Stomach (tissue), 19 donors: ENCODE measurements at places on chromosomes 7 and 10. TPM values are rescaled to one million over a fixed set of nuclear protein-coding genes. Genes with fewer than 3 reads are reported as not detected.

- no peaks in the 10 kb centered on the region for H3K36me3 ChIP-seq
- no peaks in the 10 kb centered on the region for H3K27me3 ChIP-seq
- DNase-seq, result peak; percentile 75
- H3K4me3 ChIP-seq, result no peak overlapping the region
- no peak overlapping the region for H3K27ac ChIP-seq
Measured at GRCh38 chr10:30775779-30776591, 146.4 kb upstream of the LYZL2 start.

Gene CNPY1
- polyA plus RNA-seq, result not detected

- H3K27me3 ChIP-seq, result peaks cover 38% of the 10 kb centered on the region
- H3K27ac ChIP-seq, result peak overlapping the region; percentile 62
- no peak overlapping the region for H3K4me3 ChIP-seq
Measured at GRCh38 chr10:114245121-114245791, 6.2 kb downstream of the VWA2 start.

GRCh38 chr7:149125189-149125862, 798 bp downstream of the ZNF425 start:
- H3K4me3 ChIP-seq, result peak overlapping the region; percentile 93
- H3K4me1 ChIP-seq, result peaks cover 11% of the 10 kb centered on the region
- no peak for DNase-seq
- no peaks in the 10 kb centered on the region for H3K27me3 ChIP-seq
- peak overlapping the region; percentile 94 for H3K27ac ChIP-seq

DNA sequence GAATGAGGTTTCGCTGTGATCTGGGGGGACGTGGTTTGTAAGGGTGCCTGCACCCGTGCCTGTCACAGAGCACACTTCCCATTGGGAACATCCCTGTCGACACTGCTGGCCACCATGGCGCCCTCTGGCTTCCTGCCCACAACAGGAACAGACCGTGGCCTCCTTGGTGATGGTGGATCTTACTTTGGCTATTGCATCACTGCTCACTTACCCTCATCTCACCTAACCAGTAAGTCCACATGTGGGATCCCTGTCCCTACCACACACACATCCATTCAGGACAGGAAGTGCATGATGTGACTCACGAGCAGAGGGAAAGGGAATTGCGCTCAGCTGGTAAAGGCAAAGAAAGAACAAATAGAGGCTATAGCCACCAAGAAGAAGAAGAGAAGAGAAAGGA, 26.2 kb upstream of the SEC61G start:
- DNase-seq, result no peak
- no peaks in the 10 kb centered on the region for H3K27me3 ChIP-seq
- H3K4me3 ChIP-seq, result no peak overlapping the region
- no peaks in the 10 kb centered on the region for H3K36me3 ChIP-seq
- peaks cover 9% of the 10 kb centered on the region for H3K4me1 ChIP-seq

Gene HOXA13
- not detected for polyA plus RNA-seq
